Left forelimb (tissue), 1 donor: ENCODE measurements at places on chromosomes 4 and X.

DNA sequence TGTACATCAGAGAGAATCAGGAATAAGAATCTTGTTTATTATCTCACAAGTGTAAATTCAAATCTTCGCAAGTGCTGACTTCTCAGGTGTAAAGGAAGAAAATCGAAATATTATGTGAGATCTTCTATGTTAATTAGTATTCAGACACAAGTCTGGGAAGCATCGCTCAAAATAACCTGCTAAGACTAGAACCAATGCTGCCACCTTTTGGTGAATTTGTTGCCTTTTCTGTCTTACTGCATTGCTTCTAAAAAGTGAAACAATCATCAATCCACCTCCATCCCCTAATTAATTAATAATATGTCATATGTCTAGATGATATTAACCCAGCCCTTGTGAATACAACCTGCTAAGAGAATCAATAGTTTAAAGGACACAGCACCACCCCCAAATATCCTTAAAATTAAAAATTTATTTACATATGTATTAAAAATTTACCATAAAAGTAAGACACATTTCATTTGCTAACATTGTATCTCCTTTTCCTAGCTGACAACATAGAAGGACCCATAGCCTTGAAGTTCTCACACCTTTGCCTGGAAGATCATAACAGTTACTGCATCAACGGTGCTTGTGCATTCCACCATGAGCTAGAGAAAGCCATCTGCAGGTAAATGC lies 3.5 kb downstream of the EPGN start:
- DNase-seq: no peak

- DNase-seq: no peak
These were observed 53.7 kb upstream of the FAAH2 start for GRCh38 chrX:57232658-57233360.

- DNase-seq: no peak
These were observed 46.4 kb downstream of the ASMT start for GRCh38 chrX:1661048-1661921.

- no peak for DNase-seq
These were observed 5.2 kb downstream of the APLN start for GRCh38 chrX:129649268-129650182.

DNA sequence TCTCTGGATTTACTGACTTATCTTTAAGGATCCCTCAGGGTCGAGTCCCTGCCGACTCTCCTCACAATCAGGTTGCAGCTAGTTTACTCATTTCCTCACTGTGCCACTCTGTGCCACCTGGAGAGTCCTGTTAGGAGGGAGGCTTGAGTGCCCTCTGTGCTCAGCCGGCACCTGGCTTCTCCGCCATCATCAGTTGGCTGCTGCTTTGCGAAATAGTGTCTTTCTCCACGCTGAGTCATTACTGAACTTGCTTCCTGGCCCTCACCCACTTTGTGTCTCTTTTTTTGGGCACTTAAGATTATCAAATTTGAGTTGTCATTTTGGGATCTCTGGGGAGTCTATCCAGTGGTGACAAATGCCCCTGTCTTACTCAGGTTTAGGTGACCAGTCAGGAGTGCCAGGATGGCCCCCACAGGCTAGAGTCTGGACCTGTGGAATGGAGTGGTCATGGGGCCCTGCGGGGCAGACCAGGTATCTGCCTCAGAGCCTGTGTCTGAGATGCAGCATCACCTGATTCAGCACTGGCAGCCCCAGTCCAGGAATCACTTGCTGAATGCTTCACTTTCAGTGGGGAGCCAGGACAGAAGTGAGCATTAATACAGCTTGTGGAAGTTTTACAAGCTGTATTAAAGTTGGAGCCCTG lies 37.7 kb downstream of the JADE1 start:
- DNase-seq: no peak

DNA sequence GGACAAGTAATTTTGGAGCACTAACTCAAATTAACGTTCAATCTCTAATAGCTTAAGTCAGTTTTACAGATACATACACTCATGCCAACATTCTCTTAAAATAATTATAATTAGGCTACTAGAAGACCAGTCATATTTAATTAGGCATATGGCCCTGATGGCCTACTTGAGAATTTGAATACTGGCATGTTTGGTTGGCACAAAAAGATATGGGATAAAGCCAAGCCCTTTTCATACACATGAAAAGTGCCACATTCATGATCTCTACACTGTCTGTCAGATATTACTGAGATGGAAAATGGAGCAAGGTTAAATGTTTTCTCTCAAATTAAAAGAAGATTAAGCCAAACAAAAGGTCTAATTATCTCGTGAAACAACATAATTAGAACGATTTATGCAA lies 1091.0 kb downstream of the C4orf33 start:
- no peak for DNase-seq

GRCh38 chr4:78168029-78168428 lies 110.9 kb downstream of the FRAS1 start:
- DNase-seq: no peak

GRCh38 chrX:134020910-134021309 lies 35.5 kb upstream of the GPC3 start:
- DNase-seq: no peak

GRCh38 chr4:71184195-71184781 lies 154.5 kb upstream of the SLC4A4 start:
- no peak for DNase-seq

- DNase-seq: no peak
These were observed 209.3 kb downstream of the UGT8 start for GRCh38 chr4:114807759-114808404.

- no peak for DNase-seq
These were observed 110.6 kb upstream of the ITM2A start for GRCh38 chrX:79477691-79478090.

DNA sequence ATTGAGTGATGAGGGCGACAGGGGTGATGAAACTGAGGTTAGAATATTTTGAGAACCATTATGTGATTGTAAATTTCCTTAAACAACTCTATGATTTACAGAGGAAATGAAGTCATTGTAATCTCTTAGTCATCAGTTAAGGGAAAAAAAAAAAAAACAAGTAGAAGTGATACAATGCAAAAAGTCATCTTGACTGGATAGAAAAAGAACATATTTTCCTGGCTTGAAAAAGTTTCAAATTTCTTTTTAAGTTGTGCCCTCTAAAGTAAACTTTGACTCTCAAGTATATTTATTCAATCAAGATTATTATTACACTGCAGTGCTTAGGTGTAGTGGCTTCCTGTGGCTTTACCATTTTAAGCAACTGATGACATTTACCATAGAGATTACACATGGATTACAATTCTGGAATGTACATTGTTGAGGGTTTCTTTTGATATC lies 40.6 kb downstream of the GABRB1 start:
- DNase-seq: no peak

DNA sequence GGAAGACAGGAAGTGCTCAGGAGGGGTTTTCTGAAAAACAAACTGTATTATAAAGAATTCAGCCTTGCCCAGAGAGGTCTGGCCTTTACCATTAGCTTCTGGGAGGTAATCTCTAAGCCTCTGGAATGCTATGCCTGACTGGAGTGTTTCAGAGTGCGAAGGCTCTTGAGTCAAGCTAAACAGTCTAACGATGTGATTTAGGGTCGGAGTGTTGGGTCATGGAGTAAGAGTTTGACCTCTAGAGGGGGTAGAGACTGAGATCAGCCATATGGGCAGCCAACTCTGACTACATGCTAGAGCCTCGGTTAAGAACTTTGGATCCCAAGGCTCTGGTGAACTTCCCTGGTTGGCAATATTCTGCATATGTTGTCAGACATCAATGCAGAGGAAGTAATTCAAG lies 15.0 kb downstream of the BOD1L1 start:
- DNase-seq: no peak

- no peak for DNase-seq
These were observed 7.2 kb downstream of the CRMP1 start for GRCh38 chr4:5885733-5886132.

- DNase-seq: no peak
These were observed 26.8 kb downstream of the ANXA10 start for GRCh38 chr4:168119100-168119499.

GRCh38 chr4:149741186-149741831 lies 74.3 kb downstream of the IQCM start:
- DNase-seq: no peak

- DNase-seq: no peak
These were observed 2353.5 kb downstream of the ARAP2 start for GRCh38 chr4:33890841-33891240.

- no peak for DNase-seq
These were observed 211.1 kb downstream of the GUCY2F start for GRCh38 chrX:109270580-109271484.

- no peak for DNase-seq
These were observed 15.4 kb downstream of the FAM9C start for GRCh38 chrX:13028871-13029636.

- DNase-seq: no peak
These were observed 33.0 kb downstream of the CISD2 start for GRCh38 chr4:102901804-102902203.

DNA sequence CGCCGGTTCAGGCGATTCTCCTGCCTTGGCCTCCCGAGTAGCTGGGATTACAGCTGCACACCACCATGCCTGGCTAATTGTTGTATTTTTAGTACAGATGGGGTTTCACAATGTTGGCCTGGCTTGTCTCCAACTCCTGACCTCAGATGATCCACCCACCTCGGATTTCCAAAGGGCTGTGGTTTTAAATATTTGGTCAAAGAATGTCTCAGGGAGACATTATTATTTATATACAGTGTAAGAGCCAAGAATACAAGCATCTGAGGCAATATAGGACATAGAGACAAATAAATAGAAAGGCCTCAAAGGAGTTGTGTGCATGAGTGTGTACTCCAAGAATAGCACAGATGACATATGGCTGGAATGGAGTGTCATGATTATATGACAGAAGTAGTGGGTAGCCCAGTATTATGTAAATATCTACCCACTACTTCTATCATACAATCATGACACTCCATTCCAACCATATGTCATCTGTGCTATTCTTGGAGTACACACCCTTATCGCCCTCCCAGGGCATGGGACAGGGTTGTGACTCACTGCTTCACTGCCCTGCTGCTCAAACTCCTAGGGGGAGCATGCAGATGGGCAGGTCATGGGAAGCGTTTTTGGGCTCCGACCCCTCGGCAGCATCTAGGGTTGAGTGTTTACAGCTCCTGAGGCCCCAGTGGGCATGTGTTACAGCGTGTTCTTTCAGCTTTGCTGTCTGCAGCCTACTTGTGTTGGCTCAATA lies 1649.8 kb upstream of the PCDH10 start:
- no peak for DNase-seq

DNA sequence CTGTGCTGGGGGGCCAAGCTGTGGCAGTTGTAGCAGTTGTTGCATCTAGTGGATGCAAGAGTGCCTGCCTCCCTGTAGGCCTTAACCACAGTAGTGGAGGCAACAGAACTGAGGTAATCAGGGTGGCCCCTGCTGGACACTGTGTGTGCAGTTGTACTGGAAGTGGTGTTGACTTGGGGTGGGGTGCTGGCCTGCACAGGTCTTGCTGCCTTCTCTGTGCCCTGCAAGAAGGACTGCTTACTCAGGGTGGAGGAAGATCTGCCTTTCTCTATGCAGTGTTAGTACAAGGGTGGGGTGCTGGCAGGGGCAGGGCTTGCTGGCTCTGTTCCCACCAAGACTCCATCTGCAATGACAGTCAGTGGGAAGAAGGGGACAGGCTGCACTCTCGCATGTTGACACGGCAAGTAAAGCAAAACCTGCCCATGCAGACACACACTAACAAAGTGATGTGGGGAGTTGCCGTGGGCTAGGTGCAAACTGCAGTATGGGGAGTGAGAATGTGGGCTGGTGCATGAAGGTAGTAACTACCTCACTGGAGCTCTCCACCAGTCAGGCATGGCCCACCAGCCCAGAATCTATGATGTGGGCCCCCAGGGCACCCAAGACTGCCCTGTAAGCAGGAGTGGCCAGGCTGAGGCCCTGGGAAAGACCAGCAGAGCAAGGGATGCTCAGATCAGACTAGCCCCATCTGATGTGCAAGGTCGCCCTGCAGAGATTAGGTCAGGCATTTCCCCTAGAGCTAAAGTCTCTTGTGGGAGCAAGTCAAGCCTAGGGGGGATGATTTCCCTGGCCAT lies 594.9 kb downstream of the TECRL start:
- no peak for DNase-seq

DNA sequence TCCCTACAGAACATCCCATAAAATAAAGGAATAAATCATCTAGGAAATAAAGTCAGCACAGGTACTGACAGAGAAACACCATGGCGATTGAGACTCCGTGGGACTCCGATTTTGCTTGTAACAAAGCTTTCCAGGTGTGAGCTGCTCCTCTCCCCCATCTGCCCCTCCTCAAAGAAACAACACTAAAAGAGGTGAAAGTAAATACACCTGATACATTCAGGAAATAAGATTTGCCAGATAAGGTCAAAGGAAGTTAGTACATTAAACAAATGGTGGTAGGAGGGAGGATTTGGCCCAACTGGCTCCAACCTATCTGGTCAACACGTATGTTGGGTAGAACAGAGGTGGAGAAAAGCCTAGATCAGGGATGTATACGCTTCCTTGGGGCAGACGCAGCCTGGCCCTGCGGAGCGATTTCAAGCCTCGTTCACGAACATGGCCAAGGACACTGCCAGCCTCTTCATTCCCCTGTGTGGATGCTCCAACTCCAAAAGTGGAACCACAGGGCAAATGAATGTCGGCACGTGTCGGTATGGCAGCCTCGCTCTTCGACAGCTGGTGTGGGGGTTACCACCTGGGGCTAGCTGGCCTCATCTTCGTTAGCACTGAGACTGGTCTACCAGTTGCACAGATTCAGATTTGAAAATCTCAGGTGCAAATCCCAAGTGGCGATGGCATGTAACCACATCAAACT lies 162.5 kb downstream of the AFAP1 start:
- DNase-seq: no peak

DNA sequence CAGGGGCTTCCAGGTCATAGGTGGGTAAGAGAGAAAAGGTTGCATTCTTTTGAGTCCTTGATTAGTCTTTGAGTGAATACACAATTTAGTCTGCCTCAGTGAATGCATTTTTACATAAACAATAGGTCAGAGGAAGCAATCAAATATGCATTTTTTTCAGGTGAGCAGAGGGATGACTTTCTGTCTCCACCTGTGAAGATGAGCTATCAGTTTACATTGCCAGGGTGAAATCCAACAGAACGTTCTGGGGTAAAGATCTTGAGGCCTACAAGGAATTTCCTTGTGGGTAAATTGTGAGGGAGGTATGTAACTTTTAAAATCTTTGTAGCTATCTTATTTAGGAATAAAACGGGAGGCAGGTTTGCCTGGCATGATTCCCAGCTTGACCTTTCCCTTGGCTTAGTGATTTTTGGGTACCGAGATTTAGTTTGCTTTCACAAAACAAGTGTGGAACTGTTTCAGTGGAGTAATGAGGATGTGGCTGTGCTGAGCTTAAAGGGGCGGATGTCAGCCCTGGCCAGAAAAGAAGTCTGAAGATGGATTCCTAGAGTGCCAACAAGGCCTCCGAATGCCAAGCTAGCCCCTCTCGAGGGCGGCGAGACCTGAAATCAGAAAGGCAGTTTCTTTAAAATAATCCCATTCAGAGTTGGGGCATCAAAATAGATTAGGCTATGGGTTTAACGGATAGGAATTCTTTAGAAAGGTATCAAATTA lies 29.5 kb downstream of the TMEM131L start:
- DNase-seq: no peak

- DNase-seq: no peak
These were observed 1.7 kb upstream of the IL3RA start for GRCh38 chrX:1334854-1335253.
